ENCODE measurements at places on chromosomes 2 and 18.
A peak's percentile ranks its signal among the peaks of the same experiment; 100 is the strongest.

DNA sequence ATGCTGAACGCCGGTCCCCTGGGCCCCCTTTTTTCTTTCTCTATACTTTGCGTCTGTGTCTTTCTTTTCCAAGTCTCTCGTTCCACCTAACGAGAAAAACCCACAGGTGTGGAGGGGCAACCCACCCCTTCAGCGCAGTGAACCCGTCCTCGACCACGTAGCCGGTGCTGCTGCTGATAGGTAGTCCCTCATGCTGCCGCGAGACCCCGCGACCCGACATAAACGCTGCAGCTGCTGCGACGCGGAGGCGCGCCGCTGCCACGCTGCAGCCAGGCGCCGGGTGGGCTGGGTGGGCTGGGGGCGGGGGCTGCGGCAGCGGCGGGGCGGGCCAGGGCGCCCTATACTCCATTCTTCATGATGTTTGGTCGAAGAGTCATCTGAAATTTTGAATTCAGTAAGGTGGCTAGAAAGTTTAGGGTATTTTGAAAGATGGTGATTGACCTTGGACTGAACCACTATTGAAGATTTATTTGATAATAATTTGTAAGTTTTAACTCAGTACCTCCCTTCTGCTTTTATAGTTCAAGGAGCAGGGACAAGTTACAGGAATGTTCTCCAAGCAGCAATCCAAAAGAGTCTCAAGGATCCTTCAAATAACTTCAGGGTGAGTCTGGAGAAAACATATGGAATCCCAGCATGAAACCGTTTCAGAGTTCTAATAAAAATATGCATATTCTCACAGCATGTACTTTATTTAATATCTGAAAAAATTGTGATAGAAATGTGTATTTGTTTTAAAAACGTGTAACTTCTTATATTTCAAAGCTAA is 24.1 kb downstream of the CFLAR start:
- DNase-seq: no peak

GRCh38 chr2:238554468-238555315 is 128.0 kb downstream of the ASB1 start:
- no peak for DNase-seq

GRCh38 chr2:8151888-8152287 is 530.0 kb upstream of the ID2 start:
- no peak for DNase-seq

DNA sequence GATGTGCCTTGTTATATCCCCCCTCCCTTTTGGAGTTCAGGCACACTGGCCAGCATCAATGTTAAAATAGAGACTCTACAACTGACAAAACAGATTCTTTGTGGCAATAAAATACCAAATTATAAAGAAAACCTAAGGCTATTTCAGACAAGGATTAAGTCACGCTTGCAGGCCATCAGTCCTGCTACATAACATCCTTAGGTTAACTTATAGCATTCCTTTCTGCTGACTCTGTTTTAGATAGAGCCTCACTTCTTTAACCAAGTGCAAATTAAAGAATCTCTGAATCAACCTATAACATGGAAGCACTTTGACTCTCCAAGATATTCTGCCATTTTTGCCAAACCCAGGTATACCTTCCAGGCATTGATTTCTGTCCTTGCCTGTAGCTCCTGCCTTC is 784.6 kb downstream of the RNF144A start:
- no peak for DNase-seq

GRCh38 chr2:58914733-58915505 is 673.8 kb upstream of the FANCL start:
- DNase-seq: no peak

DNA sequence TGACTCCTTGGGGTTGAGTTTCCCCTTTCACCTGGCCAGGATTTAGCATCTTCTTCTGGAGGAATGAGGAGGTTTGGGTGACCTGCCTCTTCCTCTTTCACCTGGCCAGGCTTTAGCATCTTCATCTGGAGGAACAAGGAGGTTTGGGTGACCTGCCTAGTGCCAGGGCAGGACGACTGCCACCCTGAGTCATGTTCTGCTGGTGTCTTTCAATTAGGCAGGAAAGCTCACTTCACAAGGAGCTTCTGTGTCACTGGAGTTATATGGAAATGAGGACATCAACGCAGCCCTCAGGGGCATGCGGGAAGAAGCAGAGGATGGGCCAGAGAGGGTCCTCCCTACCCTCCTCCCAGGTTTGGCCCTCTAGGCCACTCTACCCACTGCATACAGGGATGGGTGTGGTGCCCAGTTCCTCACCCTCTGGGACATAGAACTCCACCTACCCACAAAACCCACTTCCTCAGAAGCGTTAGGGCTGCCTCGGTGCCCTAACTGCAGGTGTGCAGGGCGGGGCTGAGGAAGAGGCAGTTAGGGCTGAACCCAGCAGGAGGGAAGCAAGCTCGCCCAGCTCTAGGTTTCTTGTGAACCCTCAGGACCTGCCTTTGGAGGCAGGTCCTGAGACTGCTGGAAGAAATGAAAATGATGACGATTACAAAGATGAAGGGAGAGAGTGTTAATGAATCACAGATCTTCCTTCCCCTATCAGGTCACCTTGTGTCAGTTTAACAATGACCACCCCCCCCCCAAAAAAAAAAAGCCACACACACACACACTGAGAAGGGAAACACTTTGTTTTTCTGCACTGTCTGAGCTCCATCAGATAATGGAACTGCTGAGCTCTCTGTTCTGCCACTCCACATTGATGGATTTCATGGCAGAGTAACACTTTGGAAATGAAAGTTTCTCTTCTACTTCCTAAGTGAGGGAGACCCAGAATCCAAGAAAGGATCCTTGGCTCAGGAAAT is 71.0 kb downstream of the ARL4C start:
- DNase-seq: peak; percentile 55

- no peak for DNase-seq
Observed at GRCh38 chr2:138711812-138712211, 68.4 kb downstream of the NXPH2 start.

DNA sequence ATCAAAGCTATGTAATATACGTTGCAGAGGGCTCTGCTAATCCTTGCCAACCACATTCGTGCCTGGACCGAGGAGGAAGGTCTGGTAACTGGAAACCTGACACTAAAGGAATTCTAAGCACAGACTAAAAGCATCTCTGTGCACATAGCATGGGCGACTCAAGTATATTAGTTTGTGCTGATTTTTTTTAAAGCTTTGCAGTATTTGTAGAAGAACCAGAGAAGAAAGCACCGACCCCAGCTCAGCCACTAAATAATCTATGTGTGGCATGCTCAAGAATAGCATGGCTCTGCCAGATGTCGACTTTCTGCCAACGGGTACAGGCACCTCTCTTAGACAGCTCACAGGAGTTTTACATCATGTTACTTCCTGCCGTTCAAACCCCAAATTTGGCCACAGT is 73.2 kb upstream of the NRP2 start:
- DNase-seq: no peak

- no peak for DNase-seq
Observed at GRCh38 chr2:54048117-54048785, 67.2 kb upstream of the ACYP2 start.

DNA sequence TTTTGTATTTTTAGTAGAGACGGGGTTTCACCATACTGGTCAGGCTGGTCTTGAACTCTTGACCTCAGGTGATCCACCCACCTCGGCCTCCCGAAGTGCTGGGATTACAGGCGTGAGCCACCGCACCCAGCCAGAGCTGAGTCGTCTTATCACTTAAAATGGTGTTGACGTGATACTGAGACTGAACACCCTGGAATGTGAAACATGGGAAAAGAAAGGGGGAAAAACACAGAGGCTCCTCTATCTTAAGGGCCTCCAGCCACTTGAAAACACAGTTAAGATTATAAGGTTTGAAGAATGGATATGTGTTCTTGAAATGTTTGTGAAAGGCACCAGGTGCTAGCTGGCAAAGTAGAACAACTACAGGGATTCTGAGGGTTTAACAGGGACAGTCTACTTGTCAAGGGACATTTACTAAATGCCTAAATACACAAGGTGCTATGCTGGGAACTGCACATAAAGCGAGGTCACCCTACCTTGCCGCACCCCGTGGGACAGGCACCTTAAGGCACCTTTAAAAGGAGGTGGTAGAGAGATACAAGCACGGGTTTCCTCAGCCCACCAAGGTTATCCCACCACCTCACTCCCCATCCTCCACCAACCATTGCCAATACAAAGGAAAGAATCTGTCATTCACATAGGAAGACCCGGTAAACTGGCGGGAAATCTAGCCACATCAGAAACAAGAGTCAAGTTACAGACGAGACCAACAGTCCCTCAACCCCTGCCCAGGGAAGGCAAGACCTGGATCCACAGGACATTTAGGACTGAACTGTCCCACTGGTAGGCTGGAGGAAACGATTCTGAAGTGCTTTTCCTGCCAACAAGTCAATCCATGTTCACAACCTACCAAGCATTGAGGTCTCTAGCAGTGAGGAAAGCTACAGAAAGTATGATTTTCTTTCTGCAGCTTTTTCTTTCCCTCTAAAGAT is 43.4 kb downstream of the STK39 start:
- no peak for DNase-seq

DNA sequence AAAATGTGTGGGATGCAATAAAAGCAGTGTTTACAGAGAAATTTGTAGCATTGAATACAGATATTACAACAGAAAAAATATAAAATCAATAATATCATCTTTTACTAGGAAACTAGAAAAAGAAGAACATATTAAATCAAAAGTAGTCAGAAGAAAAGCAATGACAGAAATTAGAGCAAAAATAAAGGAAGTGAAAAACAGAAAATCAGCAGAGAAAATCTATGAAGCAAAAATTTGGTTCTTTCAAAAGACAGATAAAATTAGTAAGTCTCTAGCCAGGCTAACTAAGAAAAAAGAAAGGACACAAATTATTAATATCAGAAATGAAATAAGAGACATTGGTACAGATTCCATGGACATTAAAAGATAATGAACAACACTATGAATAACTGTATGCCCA is 212.0 kb upstream of the MGAT5 start:
- no peak for DNase-seq

- no peak for DNase-seq
Observed at GRCh38 chr2:29518010-29518409, 402.8 kb downstream of the CLIP4 start.

GRCh38 chr18:80247393-80247841 is at the start of gene PARD6G:
TSS of gene PARD6G (minus strand) at chr18:80247514. CDS start at chr18:80247348, 166 bp downstream.
- DNase-seq: peak; percentile 21

DNA sequence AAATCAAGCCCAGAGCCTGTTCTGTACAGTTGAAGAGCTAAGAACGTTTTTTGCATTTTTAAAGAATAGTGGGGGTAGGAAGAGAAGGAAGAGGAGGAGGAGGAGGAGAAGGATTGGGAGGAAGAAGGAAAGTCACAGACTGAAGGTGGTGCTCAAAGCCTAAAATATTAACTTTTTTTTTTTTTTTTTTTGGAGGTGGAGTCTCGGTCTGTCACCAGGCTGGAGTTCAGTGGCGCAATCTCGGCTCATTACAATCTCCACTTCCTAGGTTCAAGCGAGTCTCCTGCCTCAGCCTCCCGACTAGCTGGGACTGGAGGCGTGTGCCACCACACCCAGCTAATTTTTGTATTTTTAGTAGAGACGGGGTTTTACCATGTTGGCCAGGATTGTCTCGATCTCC is 18.3 kb upstream of the KLHL29 start:
- no peak for DNase-seq

DNA sequence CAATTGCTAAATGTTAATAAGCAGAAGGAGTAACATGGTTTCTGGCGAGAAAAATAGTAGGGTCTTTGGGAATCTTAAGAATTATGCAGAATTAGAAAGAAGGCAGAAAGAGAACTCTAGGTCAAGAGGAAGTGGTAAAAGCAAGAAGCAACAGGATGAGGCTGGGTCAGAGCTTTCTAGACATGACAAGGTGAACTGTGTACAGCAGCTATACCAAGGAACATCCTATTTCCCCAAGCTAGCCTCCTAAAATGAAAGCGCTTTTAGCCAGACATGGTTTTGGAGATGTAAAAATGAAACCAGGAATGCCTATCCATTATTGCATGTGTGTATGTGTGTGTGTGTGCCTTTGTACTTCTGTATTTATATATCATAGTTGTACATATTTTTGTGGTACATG is 42.3 kb upstream of the STAT1 start:
- DNase-seq: no peak

DNA sequence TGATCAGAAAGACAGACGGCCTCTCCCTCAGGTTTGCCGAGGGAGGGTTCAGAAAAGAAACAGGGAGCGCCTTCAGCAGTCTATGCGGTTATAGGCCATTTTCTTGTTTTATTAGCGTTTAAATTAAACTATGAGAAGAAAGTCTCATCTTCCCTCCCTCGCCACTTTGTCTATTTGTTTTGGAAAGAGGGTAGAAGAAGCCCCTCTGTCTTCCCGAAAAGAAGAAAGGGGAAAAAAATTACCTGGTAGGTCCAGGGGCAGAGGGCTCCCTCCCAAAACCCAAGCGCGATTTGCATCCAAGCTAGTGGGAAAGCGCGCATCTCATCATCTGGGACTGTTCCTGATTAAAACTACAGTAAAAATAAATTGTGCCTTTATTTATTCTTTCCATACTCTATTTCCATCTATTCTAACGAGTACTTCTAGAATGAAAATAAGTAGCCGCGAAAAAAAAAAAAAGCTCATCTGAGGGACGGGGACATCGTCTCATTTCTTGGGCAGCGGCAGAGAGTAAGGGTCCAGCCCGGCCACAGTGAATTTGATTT is 2.4 kb downstream of the PAX8 start:
- no peak for DNase-seq

GRCh38 chr2:31079665-31080064 is 58.6 kb downstream of the GALNT14 start:
- DNase-seq: no peak

- DNase-seq: no peak
Observed at GRCh38 chr2:5590886-5591285, 101.3 kb upstream of the SOX11 start.

GRCh38 chr2:60317844-60318243 is 235.6 kb downstream of the BCL11A start:
- DNase-seq: no peak

DNA sequence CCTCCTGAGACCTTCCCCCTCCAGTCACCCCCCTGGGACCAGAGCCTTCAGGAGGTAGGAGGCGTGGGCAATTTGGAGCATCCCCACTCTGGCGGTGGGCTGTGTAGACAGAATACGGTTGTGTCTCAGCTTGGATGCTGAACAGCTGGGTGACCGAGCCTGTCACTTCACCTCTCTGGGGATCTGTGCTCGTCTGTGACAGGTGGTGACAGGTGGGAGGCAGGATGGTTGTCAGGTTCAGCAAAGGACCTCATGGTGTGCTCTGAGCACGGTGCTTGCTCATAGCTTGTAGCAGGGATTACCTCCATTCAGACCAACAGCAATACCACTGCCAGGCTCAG is 186.5 kb upstream of the HS6ST1 start:
- DNase-seq: no peak

DNA sequence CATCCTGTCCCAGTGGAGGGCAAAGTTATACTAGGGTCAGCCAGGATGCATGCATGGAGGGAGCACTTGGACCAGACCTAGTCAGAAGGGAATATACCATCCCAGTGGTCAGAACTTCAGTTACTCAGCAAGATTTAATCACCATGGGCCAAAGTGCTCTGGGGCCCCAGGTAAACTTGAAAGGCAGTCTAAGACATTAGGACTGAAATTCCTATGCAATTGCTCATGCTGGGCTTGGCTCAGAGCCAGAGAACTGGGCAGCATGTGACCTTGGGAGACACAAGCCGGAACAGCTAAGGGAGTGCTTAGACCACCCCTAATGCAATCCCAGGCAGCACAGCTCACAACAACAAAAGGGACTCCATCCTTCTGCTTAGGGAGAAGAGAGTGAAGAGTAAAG is 401.3 kb downstream of the KCNJ3 start:
- no peak for DNase-seq

GRCh38 chr2:75705921-75706320 is 4.8 kb downstream of the GCFC2 start:
- DNase-seq: no peak
